ENCODE measurements at places on chromosomes 7 and 10. TPM values are rescaled to one million over a fixed set of nuclear protein-coding genes. Genes with fewer than 3 reads are reported as not detected.
A peak's percentile ranks its signal among the peaks of the same experiment; 100 is the strongest.

DNA sequence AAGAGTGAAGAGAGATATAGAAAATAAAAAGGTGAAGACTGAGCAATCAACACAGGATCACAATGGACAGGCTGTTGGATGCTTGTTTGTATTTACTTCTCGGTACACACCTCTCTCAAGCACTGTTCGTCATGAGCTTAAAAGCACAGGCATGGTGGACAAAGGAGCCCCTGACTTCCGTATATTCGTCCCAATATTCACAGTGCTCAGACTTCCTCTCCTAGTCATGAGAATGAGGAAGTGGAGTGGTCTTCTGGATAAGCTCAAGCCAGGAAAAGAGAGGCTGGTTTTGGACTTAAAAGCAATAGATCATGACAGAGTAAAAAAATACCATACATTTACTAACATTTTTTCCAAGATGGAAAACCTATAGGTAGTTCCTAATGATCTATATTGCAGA, 172.5 kb downstream of the SORCS1 start:
- DNase-seq: no peak

- DNase-seq: no peak
Observed at GRCh38 chr7:140448781-140449480, 30.4 kb downstream of the MKRN1 start.

DNA sequence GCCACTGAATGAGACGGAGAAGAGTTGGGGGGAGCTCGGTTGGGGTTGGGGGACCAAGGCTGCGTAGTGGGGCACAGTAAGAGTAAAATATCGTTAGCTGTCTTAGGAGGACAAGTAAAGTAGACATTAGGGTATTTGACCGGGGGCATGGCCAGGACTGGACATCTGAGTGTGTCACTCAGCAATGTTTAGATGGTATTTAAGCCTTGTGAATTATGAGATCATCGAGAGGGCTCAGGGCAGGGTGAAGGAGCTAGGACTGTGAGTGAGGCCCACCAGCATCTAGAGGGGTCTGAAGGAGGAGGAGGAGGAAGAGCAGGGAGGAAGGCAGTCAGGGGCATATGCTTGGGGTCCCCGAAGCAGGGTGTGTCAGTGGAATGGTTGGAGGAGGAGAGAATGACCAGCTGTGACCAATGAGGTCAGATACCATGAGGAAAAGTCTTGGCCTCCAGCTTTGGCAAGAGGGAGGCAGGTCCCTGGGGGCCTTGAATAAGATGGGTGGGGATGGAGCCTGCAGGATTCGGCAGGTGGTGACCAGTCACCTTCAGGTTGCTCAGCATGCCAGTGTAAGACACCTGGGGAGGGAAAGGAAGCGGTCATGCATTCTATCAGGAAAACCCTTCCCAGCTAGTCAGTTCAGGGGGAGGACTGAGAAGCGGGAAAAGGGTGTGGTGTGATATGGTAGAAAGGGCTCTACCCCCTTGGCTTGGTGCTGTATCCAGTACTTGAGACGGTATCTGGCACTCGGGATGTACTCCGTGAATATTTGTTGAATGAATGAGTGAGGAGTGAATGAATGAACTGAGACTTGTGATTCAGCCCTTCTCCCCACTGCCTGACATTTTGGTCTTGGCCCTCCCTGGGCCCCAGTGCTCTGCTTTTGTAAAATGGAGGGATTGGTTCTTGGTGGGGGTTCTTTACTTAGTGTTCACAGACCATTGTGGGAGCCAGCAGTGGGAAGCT, 34.8 kb upstream of the SH2D4B start:
- no peak for DNase-seq

- DNase-seq: no peak
Observed at GRCh38 chr7:135186261-135186540, 15.7 kb upstream of the CYREN start.

DNA sequence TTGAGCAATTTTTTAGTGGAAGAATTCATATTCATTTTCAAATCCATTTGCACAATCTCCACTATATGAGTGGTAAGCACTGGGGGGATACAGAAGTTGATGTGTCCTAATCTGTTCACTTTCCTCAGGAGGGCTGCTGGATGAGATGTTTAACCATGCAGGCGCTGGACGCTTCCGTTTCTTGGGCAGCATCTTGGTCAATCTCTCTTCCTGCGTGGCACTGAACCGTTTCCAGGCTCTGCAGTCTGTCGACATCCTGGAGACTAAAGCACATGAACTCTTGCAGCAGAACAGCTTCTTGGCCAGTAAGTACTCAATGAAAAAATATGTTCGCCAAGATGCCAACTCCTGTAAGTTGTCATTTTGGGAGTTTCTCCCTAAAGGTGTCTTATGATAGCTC, 179.3 kb downstream of the ABCA13 start:
- no peak for DNase-seq

Gene C10orf62
- total RNA-seq: not detected

DNA sequence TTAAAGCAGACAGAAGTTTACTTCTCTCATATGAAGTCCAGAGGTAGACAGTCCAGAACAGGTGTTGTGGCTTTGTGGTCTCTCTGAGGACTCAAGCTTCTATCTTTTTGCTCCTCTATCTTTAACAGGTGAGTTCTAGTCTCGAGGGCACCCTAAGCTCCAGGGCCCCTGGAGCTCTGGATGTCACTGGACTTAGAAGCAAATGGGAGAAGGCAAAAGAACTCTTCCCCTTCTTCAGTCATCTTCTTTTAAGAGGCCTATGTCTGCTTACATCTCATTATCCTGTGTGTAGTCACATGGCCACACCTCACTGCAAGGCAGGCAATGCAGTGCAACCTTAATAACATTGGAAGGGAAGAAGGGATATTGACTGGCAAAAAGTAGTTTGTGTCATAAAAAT, 61.6 kb downstream of the ADCYAP1R1 start:
- DNase-seq: no peak

DNA sequence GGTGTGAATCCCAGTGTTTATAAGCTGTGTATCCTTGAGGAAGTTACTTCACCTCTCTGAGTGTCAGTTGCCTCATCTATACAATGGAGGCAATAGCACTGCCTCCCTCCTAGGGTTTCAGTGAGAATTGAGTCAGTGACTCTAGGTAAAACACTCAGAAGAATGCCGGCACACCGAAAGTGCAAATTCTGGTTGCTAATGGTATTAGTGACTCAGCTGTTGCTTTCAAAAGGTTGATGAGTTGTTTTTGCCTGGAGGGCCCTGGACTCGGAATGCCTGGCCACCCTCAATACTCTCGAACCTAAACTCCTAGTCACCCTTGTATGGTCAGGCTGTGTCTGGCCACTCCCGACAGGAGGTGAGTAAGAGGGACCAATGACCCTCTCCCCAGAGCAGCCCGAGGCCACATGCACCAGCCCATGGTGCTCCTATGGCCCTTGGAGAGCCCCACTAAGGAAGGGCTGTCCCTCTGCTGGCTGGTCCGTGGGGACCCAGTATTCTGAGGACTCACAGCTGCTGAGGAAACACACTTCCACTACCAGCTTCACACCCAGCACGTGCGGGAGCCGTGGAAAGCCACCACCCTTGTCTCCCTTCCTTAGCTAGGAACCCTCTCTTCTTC, 60.2 kb downstream of the CALML3 start:
- peak; percentile 97 for DNase-seq

GRCh38 chr7:132625651-132626050, 49.4 kb upstream of the PLXNA4 start:
- no peak for DNase-seq

Gene PLPP4
- total RNA-seq: 44.1 TPM

Gene ASB13
- 4.7 TPM for total RNA-seq

Data from astrocyte (in vitro differentiated cells and primary cell).